Ascending aorta (tissue), 2 donors: ENCODE measurements at places on chromosomes 3 and 15. TPM values are rescaled to one million over a fixed set of nuclear protein-coding genes. Genes with fewer than 3 reads are reported as not detected.

- no peak for DNase-seq
- H3K4me3 ChIP-seq, result no peak overlapping the region
- no peaks in the 10 kb centered on the region for H3K27me3 ChIP-seq
- peaks cover 51% of the 10 kb centered on the region for H3K4me1 ChIP-seq
- peak overlapping the region; percentile 55 for H3K27ac ChIP-seq
Observed at GRCh38 chr15:51846463-51847230, 17.2 kb downstream of the TMOD3 start.

GRCh38 chr3:194136519-194137007, 615 bp downstream of the HES1 start:
- peak overlapping the region; percentile 92 for H3K27ac ChIP-seq
- no peak for DNase-seq
- peaks cover 3% of the 10 kb centered on the region for H3K4me1 ChIP-seq
- no peaks in the 10 kb centered on the region for H3K36me3 ChIP-seq
- no peaks in the 10 kb centered on the region for H3K27me3 ChIP-seq

DNA sequence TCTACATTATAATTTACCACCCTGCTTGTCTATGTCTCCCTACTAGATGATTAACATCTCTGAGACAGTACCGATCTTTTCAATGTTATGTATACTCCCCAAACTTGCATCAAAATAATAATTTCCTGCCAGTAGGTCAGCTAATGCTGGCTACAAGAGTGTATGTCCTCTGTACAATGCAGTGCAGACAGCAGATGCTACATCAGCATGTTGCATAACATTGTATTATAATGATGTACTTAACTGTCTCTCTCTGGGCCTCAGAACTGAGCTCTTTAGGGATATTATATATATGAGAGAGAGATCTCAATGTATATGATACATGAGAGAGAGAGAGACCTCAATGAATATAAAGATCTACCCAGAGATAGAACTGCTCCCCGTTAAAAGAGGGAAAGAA, 456.6 kb downstream of the SHQ1 start:
- H3K4me1 ChIP-seq, result peaks cover 4% of the 10 kb centered on the region
- H3K36me3 ChIP-seq, result no peaks in the 10 kb centered on the region
- no peaks in the 10 kb centered on the region for H3K27me3 ChIP-seq

DNA sequence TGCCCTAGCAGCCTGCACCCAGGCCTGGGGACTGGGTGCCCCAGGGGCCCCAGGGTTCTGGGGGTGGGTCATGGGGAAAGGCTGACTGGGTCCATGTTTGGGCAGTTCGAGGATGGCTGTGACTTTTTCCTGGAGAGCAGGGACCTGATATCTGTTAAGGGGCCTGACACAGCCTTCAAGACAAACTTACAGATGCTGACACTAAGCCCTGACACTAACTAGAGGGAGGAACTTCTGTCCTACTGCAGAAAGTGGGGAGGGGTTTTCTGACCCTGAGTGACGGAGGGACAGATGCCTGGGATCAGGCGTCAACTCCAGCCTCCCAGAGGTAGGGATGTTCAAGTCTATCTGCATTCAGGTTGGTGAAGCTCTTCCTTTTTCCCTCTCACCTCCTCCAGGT, 45.0 kb upstream of the SLC6A11 start:
- no peak overlapping the region for H3K27ac ChIP-seq
- H3K4me3 ChIP-seq, result no peak overlapping the region
- H3K4me1 ChIP-seq, result no peaks in the 10 kb centered on the region
- no peaks in the 10 kb centered on the region for H3K36me3 ChIP-seq

DNA sequence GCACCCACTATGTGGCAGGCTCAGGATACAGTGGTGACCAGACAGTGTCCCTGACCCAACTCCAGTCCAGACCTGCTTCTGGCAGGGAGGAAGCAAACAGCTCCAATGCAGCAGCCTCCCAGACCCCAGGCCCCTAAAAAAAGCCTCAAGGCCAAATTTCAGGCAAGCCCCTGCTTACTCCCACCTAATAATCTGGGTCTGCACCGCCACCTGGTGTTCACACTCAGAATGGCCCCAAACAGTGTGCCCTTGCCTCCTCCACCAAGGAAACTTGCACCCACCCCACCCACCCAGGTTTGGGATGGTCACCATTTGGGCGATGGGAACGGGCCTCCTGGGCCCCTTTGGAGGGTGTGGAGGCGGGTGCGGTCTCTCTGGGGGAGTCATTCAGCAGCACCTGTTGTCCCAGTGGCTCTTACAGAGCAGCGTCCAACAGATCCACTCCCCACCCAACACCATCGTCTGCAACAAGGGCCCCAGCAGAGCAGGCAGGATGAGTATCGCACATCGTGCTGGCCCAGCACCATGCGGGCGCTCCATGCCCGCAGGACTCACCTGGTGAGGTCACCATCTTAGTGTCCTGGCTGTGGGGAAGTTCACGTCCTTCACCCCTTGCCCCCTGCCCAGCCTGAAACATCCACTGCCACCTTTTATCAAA, 17.3 kb downstream of the C3orf18 start:
- no peaks in the 10 kb centered on the region for H3K36me3 ChIP-seq
- no peaks in the 10 kb centered on the region for H3K27me3 ChIP-seq
- H3K27ac ChIP-seq, result no peak overlapping the region
- no peak overlapping the region for H3K4me3 ChIP-seq

DNA sequence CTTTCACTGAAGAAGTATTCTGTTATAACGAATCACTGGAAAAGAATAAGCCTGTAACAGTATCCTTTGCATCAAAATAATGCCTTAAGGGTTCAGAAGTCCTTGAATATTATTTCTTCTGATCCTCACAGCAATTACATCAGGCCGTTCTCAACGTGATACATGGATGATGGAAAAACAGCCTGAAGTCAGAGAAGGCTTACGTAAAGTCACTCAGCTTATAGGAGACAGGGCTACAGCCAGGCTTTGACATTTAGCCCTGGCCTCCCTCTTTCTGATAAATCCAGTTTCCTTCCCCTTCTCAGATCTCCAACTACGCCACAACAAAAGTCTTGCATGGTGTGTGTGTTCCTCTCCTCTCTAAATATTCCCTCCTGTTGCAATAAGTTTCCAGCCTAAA, 131.9 kb downstream of the ANO10 start:
- H3K27ac ChIP-seq, result no peak overlapping the region
- H3K4me3 ChIP-seq, result no peak overlapping the region
- no peak for DNase-seq
- no peaks in the 10 kb centered on the region for H3K4me1 ChIP-seq
- no peaks in the 10 kb centered on the region for H3K27me3 ChIP-seq

- H3K36me3 ChIP-seq, result no peaks in the 10 kb centered on the region
- H3K27me3 ChIP-seq, result no peaks in the 10 kb centered on the region
- DNase-seq, result no peak
- no peak overlapping the region for H3K4me3 ChIP-seq
Observed at GRCh38 chr3:99762901-99763300, 54.8 kb upstream of the CMSS1 start.

DNA sequence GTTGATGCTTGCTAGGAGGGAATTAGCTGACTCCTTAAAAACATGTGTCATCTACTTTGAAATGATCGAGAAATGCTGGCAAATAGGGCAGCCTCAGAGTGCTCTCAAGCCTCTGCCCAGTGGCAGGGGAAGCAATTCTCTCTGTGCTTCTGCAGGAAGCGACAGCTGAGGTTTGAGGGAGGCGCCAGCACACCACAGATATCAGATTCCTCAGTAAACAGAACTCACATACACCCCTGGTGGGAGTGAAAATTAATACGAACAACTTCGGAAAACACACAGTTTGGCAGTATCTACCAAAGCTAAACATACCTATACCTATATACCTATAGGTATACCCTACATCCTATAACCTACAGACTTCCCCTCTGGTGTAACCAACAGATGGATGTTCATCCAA, 61.3 kb downstream of the NSMCE3 start:
- H3K4me3 ChIP-seq, result no peak overlapping the region
- no peaks in the 10 kb centered on the region for H3K27me3 ChIP-seq
- H3K4me1 ChIP-seq, result no peaks in the 10 kb centered on the region
- H3K36me3 ChIP-seq, result no peaks in the 10 kb centered on the region

- no peaks in the 10 kb centered on the region for H3K36me3 ChIP-seq
- H3K27ac ChIP-seq, result no peak overlapping the region
- no peak overlapping the region for H3K4me3 ChIP-seq
- no peaks in the 10 kb centered on the region for H3K27me3 ChIP-seq
- no peaks in the 10 kb centered on the region for H3K4me1 ChIP-seq
Observed at GRCh38 chr3:54625805-54626787, 301.8 kb downstream of the LRTM1 start.

DNA sequence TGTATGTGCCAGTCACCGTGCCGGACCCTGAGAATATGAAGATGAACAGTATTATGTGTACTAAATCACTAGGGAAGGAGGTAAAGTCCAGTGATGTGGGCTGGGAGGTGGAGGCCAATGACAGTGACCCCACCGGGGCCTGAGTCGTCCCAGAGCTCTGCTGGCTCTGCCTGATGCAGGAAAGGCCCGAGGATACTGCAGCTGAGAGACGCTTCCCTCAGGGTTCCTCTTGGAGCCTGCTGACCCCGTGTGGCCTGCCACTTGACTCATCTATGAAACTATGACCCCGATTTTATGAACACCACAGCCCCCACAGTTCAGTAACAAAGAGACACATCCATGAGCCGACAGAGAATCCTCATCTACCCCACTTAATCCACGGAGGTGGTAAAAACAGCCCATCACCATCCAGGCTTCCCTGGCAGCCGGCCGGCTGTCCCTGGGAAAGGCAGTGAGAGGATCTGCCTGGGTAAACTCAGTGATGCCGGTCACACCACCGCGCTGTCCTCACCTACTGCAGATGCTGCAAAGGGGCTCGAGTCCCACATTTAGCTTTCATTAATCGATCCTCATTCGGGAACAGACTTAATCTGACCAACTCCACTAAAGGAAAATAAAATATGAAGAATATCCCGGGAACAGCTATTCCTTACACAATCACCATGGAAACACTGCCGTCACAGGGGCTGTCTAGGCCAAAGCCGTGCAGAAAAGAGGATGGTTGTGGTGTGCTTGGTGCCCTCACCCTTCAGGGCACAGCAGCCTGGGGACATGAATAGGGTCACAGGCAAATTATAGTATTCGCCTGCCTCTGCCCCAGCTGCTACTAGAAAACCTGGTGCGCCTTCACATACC, 82.9 kb downstream of the ARRDC4 start:
- DNase-seq, result no peak
- no peaks in the 10 kb centered on the region for H3K36me3 ChIP-seq
- H3K4me1 ChIP-seq, result no peaks in the 10 kb centered on the region
- no peak overlapping the region for H3K4me3 ChIP-seq
- no peaks in the 10 kb centered on the region for H3K27me3 ChIP-seq

- H3K36me3 ChIP-seq, result peaks cover 20% of the 10 kb centered on the region
- H3K27me3 ChIP-seq, result no peaks in the 10 kb centered on the region
- no peak overlapping the region for H3K4me3 ChIP-seq
- no peak for DNase-seq
- no peak overlapping the region for H3K27ac ChIP-seq
Observed at GRCh38 chr3:57234613-57235575, 7.4 kb downstream of the APPL1 start.

DNA sequence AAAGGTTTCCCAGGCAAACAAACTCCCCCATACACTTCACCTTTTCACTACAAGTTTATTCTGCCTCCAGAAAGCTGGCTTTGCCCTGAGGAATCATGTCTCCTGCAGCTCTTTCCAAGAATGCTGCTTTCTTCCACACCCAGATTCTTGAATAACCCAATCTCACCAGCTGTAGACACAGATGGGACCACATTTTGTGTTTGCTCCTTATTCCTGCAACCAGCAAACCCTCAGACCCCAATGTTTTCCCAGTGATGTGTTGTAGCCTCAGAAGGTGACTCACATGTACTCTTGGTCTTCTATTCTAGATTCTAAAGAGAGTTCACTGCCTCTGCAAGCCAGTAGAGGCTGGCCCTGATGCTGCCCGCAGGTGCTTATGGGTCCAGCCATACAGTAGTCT, 23.6 kb upstream of the TRIM59 start:
- no peak overlapping the region for H3K27ac ChIP-seq
- no peaks in the 10 kb centered on the region for H3K27me3 ChIP-seq
- H3K36me3 ChIP-seq, result no peaks in the 10 kb centered on the region
- DNase-seq, result no peak

DNA sequence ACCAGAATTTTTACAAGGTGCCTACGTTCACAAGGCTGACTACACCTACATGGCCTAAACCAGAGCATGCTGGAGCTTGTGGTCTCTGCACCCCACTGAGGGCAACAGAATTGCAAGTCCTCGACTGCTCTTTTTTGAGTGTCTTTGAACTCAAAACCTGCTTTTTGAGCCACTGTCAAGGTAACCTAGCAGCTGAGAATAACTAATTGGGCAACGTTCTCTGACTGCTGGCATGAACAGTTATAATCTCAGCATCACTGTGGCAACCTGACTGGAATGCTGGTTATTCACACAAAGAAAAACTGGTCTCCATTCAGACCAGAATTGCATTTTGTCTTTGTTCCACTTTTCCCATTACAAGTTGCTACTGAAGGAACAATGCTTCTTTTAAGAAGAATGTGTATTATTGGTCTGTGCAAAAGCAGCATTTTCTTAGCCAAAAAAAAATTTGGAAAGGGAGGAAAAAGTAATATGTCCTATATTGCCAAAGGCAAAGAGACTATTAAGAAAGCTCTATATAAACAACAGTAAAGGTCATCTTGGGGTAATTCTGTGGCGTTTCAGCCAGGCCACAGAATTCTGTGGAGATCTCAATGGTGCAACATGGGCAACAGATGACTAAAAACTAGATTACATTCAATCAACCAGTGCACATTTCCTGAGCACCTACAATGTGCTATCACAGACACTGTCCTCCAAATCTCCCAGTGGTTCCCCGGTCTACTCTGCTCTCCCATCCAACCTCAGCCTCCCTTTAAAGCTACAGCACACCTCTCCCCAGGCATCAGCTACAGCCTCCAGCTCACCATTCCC, 76.8 kb downstream of the TNIK start:
- DNase-seq, result no peak
- no peaks in the 10 kb centered on the region for H3K4me1 ChIP-seq
- no peaks in the 10 kb centered on the region for H3K36me3 ChIP-seq
- no peak overlapping the region for H3K4me3 ChIP-seq

DNA sequence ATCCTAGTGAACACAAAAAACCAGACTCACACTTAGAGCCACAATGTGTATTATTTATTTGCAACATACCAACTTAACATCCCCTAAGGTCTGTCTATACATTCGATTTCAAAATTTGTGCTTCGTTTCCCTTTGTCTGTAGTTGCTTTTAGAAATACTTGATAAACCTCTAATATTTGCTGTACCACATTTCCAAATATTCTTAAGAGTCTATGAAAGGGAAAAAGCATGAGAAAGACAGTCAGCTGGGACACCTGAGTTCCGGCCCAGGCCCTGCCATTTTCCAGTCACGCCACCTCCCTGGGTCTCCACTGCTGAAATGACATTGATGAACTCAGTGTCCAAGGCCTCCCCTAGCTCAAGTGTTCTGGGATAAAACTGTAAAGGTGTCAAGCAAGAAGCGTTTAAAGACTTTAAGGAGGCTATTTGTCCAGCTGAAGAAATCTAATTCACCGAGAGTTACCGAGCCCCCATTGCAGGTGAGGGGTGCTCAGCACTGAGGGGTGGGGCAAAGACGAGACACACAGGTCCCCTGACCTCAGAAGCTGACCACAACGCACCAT, 26.6 kb downstream of the LRRC2 start:
- H3K4me3 ChIP-seq, result no peak overlapping the region
- no peaks in the 10 kb centered on the region for H3K4me1 ChIP-seq
- no peak for DNase-seq

The MCTP2 gene
- 25.5 TPM for total RNA-seq

The CACNA2D3 gene
- total RNA-seq, result not detected

The CCPG1 gene
- 44.5 TPM for total RNA-seq

The CCR3 gene
- not detected for total RNA-seq

The SUSD5 gene
- total RNA-seq, result 68.0 TPM

The DAZL gene
- not detected for total RNA-seq

The GP9 gene
- not detected for total RNA-seq

The DPPA2 gene
- not detected for total RNA-seq

The THBS1 gene
- 725 TPM for total RNA-seq
